ENCODE measurements at places on chromosomes 3 and 15.

GRCh38 chr3:17088017-17088416 is 203.3 kb downstream of the PLCL2 start:
- no peak for DNase-seq

- DNase-seq, result no peak
These were observed 619.0 kb upstream of the GOLIM4 start for GRCh38 chr3:168714609-168715240.

DNA sequence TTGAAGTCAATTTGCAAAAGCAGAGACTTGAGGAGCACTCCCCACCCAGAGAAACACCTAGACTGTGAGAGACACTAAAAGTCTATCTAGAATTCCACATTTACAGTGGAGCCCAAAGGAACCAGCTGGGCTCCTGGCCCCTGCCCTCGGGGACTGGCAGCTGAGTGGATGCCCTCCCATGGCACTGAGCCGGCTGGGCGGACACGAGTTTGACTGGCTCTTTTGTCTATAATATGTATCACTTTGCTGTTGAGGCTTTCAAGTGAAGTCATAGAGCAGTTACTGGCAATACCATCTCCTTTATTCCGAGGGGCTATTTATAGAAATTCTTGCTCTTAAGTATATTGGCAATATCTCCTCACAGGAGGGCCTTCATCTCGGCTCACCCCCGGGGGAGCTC is 65.8 kb upstream of the TNFAIP8L3 start:
- DNase-seq, result no peak

DNA sequence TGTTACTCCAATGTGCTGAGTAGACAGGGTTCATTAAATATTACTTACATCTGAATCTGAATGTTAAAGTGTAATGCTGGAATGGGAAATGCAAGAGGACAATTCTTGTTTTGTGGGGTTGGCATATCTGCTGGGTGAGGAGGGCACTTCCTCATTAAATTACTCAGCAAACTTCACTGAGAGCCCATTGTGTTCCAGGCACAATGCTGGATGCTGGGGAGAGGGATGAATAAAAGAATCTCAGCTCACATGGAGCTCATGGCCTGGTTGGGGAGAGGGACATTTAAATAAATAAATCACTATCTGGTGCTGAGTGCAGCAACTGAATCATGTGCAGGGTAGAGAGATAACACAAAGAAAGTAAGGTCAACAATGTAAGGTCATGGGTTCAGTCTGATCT is 199.2 kb upstream of the CFAP20DC start:
- no peak for DNase-seq

GRCh38 chr3:149291178-149291577 is 42.3 kb downstream of the TM4SF18 start:
- no peak for DNase-seq

DNA sequence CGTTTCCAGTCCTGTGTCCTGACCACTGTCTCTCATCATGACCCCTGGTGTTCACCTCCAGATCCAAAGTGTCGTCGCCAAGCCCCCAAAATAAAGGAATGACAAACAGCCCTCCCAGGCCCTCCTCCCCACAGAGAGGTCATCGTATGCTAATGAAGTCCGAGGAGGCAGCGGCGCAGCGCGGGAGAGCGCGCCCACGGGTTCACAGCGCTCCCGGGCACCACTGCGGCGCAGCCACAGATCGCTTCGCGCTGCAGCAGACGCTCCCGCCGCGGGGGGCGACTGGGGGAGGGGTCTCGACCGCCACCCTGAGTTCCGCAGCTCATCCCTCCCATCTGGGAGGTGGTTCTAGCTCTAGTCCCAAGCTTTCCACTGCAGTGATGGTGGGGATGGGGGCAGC is 1.3 kb downstream of the DGKG start:
- no peak for DNase-seq

GRCh38 chr3:15094187-15094875 is 4.6 kb downstream of the RBSN start:
- DNase-seq, result no peak

- no peak for DNase-seq
These were observed 8.7 kb downstream of the SPCS1 start for GRCh38 chr3:52714335-52715302.

GRCh38 chr3:124582196-124582595 is 148.1 kb upstream of the UMPS start:
- DNase-seq, result no peak

DNA sequence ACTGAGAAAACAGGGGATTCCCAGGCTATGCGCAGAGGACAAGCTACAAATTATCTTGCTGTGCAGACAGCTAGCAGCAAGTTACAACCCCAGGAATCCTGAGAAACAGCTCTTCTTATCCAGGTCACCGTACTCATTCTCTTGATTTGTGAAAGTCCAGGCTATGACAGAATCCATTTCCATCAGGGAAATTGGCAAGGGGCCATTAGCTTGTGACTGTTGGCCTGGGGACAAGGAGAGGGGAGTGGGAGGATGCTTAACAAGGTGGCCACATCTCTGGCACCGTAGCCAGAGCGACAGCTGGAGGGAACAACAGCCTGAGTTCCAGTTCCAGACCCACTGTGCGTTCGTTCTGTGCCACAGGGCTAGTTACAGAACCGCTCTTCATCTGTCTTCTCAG is 44.9 kb upstream of the PLXNA1 start:
- no peak for DNase-seq

GRCh38 chr3:58994746-58995330 is 55.0 kb downstream of the CFAP20DC start:
- DNase-seq, result no peak

DNA sequence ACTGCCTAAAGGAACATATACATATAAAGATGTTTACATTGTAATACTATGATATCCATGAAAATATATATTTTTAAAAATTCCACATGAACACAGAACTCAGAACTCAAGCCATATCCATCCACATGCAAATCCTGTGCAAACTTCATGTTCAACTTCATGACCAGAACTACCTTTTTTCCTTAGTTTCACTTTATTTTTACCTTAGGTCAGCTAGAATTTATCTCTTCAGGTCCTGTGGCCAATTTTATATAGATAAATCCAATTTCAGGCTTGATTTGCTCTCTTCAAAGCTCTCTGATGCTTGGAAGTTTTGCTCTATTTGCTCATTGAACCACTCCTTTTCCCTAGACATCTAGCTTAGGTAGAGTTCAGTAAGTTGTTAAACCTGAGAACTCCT is 38.8 kb downstream of the ZPLD1 start:
- DNase-seq, result no peak

DNA sequence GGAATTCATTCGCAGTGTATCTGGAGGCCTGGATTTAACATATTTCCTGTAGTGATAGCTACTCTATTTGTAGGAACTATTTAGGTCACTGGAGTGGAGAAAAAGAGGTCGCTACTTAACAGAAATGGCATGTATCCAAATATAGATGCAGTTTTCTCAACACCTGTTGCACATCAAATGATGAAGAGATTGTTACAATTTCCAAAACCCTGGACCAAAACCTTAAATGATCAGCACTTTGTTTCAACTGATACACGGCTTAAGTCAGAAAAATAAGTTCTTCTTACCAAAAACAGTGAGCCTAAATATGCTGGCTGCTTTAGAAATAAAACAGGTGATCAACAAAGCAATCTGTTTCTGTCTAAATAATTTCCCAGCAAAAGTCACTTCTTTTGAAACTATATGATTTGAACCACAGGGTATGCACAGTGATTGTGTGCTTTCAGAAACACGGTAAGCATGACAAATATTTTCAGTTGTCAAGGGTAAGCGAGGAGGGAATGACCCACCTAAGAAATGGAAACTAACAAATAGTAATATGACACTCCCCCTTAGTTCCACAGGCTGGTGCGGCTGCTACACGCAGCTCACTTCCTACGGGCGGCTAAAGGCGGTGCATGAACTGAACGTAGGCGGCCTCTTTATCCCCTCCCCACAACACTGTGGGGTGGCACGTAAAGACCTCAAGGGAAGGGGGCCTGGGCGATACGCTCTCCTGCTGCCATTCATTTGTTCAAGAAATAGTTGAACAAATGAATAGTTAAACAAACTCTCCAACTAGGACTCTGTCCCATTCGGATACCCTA is 1.1 kb downstream of the EHD4 start:
- DNase-seq, result peak; percentile 64

- DNase-seq, result no peak
These were observed at the start of gene GRM7 for GRCh38 chr3:6860954-6861624. Gene GRM7 (plus strand): TSS chr3:6861115.

DNA sequence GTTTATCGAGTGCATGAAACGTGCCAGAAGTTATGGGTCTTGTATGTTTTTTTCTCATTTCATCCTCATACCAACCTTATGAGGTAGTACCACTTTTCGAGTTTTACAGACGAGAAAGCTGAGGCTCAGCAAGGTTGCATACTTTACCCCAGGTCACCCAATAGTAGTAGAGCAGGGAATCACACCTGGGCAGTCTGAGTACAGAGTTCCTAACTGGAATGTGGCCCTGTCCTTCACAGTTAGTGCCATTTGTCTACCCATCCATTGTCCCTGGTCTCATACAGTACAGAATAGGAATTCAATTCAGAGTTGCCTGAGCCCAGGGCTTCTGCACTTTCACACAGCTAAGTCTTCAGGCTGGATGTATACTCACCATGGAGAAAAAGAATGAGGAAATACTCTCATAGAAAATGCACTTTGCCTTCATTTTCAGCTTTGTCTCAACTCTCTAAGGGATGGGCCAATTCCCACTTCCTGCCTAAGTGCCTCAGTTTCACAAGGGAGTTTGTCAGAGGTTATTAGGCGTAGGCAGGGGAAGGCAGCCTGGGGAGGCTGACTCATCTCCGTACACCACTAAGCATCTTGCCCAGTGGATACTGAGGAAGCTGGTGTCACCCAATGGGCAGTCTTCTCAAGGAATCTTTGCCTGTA is 93.2 kb downstream of the TMEM212 start:
- DNase-seq, result no peak

- no peak for DNase-seq
These were observed 49.3 kb upstream of the SKOR1 start for GRCh38 chr15:67775998-67776397.

- no peak for DNase-seq
These were observed 13.8 kb downstream of the VPS18 start for GRCh38 chr15:40908095-40908494.

DNA sequence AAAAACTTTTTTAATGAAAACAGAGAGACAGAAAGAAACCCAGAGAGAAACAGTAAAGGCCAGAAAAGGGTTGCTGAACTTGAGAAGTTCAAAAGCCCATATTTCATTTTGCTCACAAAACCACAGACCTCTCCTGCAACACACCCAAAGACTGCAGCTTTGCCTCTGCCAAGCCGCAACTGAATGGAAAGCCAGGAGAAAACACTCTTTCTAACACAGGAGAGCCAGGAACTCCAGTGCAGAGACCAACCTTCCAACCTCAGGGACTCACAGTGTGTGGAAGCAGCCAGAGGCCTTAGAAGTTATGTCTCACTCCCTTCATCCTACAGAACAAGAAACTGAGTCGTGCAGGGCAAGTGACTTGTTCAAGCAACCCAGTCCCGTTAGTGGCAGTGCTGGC is 163.1 kb upstream of the HES1 start:
- DNase-seq, result no peak

DNA sequence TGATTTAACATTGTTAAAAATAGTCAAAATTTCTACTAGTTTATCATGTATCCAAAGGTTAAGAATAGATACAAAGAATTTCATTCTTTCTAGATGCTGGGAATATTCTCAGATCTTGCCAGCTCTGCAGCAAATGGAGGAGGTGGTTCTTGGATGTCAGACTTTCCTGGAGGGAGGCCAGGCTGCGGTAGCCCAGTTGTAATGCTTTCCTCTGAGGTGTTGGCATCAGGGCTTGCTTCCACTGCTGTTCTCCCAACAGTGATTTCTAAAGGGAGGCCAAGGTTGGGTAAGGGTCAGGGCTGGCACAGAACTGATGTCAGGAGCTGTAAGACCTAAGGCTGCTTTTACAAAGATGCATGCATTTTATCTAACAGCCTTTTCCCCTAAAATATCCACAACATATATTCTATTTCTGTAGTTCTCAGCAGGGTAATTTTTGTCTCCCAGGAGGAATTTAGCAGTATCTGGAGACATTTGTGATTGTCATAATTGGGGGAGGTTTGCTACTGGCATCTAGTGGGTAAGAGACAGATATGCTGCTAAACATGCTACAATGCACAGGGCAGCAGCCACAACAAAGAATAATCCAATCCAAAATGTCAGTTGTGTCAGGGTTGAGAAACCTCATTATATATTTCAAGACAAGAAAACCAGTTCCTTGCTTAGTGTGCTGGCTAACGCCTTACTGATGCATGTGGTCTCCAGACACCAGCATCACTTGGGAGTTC is 42.0 kb upstream of the SPTSSB start:
- no peak for DNase-seq

- DNase-seq, result no peak
These were observed 20.5 kb upstream of the APEH start for GRCh38 chr3:49653621-49654020.

DNA sequence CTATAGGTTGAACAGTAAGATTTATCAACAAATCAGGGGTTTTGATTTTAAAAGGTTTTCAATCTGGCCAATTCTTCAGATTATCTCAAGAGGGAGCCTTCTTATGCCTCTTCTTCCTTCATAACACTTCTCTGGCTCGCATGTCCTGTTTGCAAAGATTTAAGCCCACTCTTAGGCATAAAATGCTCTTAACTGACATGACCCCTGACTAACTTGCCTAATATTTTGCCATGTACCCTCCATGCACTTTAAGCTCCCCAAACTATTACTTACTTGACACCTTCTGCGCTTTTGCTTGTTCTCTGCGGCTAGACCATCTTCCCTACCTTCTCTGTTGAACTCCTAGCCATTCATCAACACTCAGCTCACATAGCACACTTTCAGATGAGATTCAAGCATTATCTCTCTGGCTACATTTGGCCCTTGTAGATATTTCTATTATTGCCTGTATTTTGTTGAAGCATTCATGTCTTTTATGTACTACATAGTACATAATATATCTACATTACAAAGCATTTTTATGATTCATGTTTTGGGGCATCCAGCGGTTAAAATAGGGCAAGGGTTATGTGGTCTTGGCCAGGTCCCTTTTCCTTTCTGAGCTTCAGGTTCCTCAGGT is 1.0 kb upstream of the ARIH1 start:
- DNase-seq, result no peak

GRCh38 chr15:50506121-50506520 is 40.3 kb downstream of the USP50 start:
- no peak for DNase-seq

GRCh38 chr15:47422881-47423665 is 294.2 kb upstream of the SEMA6D start:
- DNase-seq, result no peak

GRCh38 chr3:35223632-35224394 is 415.5 kb upstream of the ARPP21 start:
- DNase-seq, result no peak

DNA sequence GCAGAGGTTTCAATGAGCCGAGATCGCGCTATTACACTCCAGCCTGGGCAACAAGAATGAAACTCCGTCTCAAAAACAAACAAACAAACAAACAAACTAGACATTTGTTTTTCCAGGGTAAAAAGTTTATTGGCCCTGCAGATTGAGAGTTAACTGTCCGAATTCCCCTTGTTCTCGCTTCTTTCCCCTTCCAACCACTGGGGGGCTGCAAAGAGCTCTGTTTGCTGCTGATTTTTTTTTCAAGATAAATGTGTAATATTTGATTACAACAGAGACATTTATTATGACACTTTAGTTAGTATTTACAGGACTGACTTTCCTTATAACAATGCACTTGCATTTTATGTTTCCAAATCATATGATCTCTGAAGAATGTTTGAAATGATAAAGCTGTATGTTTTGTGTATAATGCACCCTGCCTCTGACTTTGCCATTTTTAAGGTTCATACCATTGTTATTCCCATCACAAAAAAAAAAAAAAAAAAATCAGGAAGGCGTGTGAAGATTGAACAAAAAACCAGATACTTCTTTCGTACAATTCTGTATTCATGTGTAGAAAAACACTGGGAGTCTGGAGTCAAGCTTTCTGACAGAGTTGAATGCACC is 2.8 kb downstream of the CLSTN2 start:
- DNase-seq, result no peak

Data from activated T-helper 9 cell treated with anti-CD3 and anti-CD28 coated beads, Interleukin-2, amount 50 U/mL, for 16 hours (primary cell).